ENCODE measurements at places on chromosomes 11 and 22.
A peak's percentile ranks its signal among the peaks of the same experiment; 100 is the strongest.

- no peak for DNase-seq
Observed at GRCh38 chr22:22362936-22363335, 118.3 kb downstream of the VPREB1 start.

GRCh38 chr11:74347381-74347780, 35.9 kb upstream of the P4HA3 start:
- DNase-seq, result no peak

DNA sequence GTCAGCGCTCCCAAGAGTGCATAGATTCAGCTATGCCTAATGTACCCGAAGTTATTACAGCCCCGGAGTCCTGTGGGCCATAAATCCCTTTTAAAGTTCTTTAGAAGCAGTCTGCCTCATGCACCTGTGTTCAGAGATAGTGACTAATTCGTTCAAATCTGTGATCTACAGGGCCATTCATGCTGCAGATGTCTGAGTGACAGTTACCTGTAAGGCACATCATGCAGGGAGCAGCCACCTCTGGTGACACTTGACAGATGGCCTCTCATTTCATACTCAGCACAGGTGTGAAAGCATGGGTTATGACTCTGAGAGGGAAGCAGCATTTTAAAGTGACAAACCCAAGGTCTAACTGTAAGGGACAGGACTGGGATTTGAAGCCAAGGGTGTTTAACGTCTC, 2.4 kb upstream of the E2F8 start:
- DNase-seq, result no peak

DNA sequence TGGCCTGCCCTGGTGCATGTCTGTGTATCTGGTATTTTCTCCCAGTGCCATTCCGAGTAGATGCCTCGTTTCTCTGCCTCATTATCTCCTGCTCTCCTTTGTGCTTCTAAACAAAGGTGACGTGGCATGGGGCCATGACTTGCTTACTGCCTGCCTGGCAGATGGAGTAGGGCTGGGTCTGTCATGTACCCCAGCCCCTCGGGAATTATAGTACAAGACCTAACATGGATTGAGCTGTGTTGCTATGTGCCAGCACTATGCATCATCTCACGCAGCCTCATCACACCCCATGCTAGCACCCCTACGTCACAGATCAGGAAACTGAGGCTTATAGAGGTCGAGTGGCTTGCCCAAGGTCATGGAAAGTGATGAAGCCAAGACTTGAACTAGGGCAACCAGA, 88.1 kb downstream of the GALNT18 start:
- no peak for DNase-seq

DNA sequence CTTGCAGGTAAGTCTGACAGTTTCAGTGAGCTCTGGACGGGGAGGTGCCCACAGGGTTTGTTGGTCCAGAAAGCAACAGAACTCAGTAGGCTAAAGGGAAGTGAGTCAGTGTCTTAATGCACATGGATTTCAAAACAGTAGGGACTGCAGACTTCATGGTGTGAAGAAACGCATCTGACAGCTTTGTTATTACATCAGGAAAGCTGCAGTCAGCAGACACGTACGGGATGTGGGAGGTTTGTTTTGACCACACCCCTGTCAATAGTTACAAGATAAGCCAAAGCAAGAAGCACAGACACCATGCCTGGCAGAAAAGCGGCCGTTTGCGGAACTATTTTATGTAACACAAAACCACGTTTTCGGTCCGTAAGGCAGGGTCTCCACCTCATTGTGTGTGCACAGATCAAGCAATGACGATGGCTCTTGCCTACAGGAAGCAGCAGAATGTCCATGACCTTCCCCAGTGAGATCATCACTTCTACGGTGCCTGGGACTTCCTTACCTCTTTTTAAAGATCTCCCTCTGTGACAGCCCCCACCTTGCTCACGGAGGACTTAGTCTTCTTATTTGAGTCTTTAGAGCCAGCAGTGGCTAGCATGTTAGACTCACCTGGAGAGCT, 58.2 kb upstream of the FTH1 start:
- DNase-seq, result peak; percentile 93

Data from CD8-positive, alpha-beta memory T cell (primary cell).